ENCODE measurements at places on chromosomes 7 and 10.
A peak's percentile ranks its signal among the peaks of the same experiment; 100 is the strongest.

- peak; percentile 33 for DNase-seq
These were observed 131.7 kb upstream of the PRSS58 start for GRCh38 chr7:142389544-142389943.

DNA sequence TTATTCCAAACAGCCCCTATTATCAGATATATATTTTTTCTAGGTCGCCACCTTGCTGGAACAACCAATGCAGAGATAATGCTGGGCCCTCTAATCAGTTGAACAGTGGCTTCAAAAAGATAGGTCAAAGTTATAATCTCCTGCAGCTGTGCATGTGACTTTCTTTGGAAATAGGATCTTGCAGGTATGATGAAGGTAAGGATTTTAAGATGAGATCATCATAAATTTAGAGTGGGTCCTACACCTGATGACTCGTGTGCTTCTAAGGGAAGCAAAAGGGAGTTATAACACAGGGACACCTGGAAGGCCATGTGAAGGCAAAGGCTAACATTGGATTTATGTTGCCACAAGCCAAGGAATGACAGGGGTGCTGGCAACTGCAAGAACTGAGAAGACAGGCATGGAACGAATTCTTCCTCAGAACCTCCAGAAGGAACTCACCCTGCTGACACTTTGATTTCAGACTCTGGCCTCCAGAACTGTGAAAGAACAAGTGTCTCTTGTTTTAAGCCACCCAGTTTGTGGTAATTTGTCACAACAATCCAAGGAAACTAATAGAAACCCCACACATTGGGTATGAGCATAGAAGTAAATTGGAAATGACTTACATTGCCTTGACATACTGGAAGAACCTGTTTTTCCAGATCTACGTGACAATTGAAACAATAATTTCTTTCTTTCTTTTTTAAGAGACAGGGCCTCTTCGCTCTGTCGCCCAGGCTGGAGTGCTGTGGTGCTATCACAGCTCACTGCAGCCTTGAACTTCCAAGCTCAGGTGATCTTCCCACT, 34.4 kb downstream of the CCDC71L start:
- no peak for DNase-seq

GRCh38 chr10:123585477-123586445, 80.4 kb upstream of the GPR26 start:
- no peak for DNase-seq

GRCh38 chr10:22795546-22795945, 81.2 kb upstream of the PIP4K2A start:
- no peak for DNase-seq

Measured in eye (tissue), 1 donor.